ENCODE measurements at places on chromosomes 12 and 14.

- no peak for DNase-seq
Observed at GRCh38 chr14:99887407-99887806, 94.2 kb downstream of the EML1 start.

DNA sequence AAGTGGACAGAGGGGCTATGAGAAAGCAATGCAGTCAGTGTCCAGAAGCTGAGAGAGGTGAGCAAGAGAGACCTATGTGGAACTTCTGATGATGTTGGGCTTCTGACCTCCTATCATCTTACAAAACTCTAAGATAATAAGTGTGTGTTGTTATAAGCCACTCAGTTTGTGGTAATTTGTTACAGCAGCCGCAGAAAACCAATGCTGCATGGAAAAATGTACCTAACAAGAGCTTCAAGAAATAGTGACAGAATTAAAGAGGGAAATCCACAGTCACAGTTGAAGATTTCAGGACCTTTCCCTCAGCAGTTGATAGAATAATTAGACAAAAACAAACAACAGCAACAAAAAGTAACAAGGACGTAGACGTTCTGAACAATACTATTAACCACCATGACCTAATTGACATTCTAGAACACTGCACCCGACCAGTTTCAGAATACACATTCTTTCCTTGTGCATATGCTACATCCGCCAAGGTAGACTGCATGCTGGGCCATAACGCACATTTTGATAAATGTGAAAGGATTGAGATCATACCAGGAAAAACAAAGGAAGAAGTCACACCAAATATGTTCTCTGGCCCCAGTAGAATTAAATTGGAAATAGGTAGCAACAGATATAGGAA, 1.8 kb upstream of the EVL start:
- no peak for DNase-seq

GRCh38 chr14:92874962-92875661, 47.8 kb upstream of the CHGA start:
- DNase-seq: no peak

DNA sequence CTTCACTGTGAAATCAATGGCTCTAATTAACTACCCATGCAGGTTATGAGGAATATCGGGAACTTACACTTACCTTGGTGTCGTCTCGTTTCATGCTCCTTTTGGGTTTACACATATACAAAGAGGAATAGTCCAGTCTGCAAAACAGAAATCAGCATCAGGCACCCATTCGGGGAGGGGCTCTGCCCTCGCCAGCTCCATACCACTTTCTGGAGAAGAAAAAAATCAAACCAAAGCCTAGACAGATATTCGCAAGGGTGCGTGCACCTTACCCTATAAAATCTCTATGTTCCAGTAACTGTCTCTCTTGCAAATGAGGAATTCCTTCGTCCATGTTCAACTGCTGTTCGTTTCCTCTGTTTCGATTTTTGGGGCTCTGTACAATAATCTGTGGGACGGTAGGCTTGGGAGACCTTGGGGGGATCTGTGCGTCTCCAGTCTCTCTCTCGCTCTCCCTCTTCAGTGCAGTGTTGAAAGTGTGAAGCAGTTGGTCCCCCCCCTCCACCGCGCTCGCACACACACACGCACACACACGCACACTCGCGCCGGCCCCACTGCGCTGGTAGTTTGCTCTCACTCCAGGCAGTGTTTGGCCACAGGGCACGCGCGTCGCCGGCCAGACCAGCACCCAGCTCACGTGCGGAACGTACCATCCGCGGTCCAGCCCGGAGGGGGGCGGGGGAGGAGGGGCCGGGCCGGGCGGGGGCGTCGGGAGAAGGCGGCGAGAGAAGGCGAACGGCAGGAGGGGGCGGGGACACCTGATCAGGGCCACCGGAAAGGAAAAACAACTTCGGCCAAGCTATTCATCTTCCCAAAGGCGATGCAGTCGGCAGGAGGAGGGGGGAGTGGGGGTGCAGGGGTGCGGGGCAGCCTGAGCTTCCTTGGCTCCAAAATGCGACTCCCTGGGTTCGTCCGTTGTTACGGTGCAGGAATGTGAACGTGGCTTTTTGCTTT, at the start of gene BHLHE41:
Gene BHLHE41, minus strand, starts transcription at position 592 of the 954 bp plus-strand sequence. Its CDS starts 258 bp downstream, at position 334.
- no peak for DNase-seq

GRCh38 chr12:12788131-12788530, 2.7 kb downstream of the APOLD1 start:
- no peak for DNase-seq

DNA sequence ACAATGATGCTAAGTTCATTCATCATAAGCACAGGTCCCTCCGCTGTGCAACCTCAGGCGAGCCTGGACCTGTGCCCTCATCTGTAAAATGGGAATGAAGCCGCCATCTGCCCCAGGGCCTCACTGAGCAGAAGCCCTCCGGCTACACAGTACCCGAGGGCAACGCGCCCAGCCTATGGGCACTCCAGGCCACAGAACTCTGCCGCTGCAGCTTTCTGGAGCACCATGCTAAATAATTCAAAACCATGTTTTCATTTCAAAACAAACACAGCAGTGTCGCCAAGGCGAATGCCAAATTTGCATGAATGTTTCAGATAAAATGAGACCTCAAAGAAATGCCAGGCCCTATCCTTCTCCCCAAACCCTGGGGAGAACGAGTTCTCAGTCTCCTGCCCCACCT, 4.0 kb downstream of the NCOR2 start:
- no peak for DNase-seq

DNA sequence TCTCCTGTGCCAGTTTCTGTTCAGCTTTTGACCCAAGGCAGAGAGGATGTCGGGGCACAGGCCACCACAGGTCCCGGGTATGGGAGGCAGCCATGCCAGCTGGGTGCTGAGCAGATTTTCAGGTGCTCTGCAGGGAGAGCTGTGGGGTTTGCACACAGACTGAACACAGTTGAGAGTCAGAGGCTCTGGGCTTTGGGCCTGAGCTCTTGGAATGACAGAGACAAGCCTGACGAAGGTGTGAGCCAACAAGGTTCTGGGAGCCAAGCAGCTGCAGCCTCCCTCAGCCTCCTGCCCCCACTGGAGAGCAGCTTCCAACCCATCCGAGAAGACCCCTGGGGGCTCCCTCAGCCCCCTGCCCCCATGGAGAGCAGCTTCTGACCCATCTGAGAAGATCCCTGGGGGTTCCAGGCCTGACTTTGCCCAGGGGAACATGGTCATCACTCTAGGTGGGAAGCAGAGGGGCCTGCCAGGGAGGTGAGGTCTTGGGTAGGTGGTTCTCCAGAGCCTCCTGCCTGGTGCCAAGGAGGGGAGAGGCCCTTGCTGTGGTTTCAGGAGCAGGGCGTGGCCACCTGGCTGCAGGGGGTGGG, 13.8 kb downstream of the FBRSL1 start:
- DNase-seq: no peak

GRCh38 chr14:70893858-70894291, 13.4 kb upstream of the PCNX1 start:
- no peak for DNase-seq

GRCh38 chr12:1115484-1116231, 124.6 kb downstream of the ERC1 start:
- no peak for DNase-seq

GRCh38 chr14:23380197-23380914, 3.5 kb downstream of the CMTM5 start:
- DNase-seq: no peak

DNA sequence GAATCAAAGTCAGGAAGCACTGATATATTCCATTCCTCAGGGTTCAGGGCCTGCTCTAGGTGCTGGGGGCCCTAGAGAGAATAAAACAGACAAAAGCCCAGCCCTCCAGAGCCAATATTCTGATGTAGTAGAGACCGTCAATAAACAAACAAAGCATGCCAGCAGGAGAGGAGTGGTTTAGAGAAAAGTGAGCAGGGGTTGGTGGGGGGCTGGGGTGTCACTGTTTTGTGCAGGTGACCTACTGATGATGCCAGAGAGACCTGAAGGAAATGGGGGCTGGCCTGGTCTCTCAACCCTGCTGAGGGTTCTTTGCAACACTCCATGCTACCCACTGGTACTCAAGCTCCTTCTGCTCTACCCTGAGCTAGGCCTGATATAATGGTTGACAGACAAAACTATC, 26.5 kb downstream of the IL26 start:
- DNase-seq: no peak

All from stimulated activated CD4-positive, alpha-beta T cell treated with anti-CD3 and anti-CD28 coated beads, Interleukin-15, amount 100 ng/mL, for 48 hours (primary cell).